ENCODE measurements at places on chromosomes 6 and 20. TPM values are rescaled to one million over a fixed set of nuclear protein-coding genes. Genes with fewer than 3 reads are reported as not detected.

The CYP24A1 gene
- total RNA-seq: not detected

The ATF6B gene
- 20.8 TPM for total RNA-seq

The GHRH gene
- not detected for total RNA-seq

The CCN6 gene
- total RNA-seq: not detected

The SLC17A4 gene
- total RNA-seq: not detected

The GPR6 gene
- total RNA-seq: not detected

The KIAA0408 gene
- 3.8 TPM for total RNA-seq

The TRAPPC3L gene
- total RNA-seq: 0.15 TPM

The HTR1B gene
- total RNA-seq: 0.15 TPM

The SLC22A23 gene
- total RNA-seq: 4.7 TPM
